ENCODE measurements at places on chromosomes 16 and 17.

GRCh38 chr17:72456075-72456474, 335.3 kb downstream of the SOX9 start:
- DNase-seq, result no peak

- no peak for DNase-seq
These were observed 7.7 kb upstream of the PPL start for GRCh38 chr16:4944333-4945281.

- no peak for DNase-seq
These were observed 9.3 kb upstream of the VPS4A start for GRCh38 chr16:69301861-69302260.

DNA sequence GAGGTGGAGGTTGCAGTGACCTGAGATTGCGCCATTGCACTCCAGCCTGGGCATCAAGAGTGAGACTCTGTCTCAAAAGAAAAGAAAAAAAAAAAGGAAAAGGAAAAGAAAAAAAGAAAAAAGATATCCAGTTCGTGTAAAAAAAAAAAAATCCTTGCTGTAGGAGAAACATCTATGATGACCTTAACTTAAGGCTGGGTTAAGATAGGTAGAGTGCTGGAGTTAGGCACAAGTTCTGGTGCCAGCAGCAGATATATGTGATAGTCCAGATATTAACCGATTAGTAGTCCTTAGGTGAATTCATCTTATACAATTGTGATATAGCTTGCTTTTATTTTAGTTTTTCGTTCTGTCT, 17.2 kb downstream of the PSMD11 start:
- no peak for DNase-seq

GRCh38 chr16:75252946-75253911, 1.8 kb upstream of the BCAR1 start:
- DNase-seq, result no peak

DNA sequence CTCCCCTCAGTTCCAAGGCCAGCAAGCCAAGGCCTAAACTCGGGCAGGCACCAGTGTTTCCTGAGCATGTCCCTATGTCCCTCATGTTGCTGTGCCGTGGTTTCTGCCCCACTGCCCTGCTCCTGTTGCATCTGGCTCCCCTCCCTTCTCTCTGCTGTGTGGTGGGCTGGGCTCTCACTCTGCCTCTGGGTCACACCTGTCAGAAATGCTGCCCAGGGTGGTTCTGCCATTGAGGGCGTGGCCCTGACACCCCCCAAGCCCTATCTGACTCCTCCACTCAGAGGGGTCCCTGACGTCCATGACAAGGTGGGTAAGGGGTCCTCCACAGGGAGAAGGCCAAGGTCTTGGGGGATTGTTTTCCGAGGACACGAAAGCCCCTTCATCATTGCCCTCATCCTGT, 9.2 kb upstream of the ITGA3 start:
- DNase-seq, result no peak

- DNase-seq, result no peak
These were observed 14.5 kb downstream of the UNC13D start for GRCh38 chr17:75829747-75830146.

DNA sequence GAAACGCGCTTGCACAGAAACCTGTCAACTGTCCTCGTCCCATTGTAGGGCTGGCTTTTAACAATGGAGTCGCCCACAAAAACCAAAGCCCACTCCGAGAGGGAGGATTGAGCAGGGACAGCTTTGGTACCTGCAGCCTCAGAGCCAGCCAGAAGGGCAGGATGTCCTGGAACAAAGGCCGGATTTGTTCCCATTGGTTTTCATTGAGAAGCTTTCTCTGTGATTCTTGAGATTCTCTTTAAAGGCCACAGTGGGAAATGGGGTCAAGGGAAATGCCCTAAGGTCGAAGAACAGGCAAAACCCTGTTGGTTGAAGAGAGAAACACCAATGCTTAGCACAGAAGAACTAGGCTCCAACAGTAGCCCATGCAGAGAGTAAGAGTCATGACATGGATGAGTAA, 65.4 kb downstream of the C16orf78 start:
- DNase-seq, result no peak

DNA sequence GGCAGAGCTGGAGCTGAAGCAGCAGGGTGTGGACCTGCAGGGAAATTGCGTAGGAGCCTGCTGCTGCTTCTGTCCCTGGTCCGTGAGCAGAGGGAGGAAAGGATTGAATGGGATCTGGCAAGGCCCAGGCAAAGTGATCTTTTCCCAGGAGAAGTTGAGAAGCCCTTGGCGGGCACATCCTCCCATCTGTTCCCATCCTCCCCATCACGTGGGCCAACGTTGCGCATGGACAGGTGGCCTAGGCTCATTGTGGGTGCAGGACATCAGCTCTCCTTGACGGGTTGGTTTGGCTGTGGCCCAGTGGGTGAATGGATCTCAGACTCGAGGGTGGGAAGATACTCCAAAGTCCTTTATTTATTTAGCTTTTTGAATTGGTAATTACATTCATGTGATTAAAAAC, 29.4 kb upstream of the POLR3E start:
- no peak for DNase-seq

DNA sequence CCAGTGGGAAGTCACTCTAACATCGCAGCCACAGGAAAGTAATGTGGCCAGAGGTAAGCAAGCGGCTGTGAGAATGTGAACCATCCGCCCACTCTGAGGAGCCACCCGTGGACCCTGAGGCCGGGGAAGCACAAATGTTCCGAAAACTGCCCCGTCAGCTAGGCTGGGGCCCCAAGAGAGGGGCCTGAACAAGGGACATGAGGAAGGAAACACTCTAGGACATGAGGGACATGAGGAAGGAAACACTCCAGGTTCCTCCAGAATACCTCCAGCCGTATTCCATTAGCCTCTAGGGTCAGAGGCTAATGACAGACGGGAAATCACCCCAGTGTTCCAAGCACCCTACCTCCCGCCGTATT, 317 bp downstream of the TEFM start:
- DNase-seq, result no peak

DNA sequence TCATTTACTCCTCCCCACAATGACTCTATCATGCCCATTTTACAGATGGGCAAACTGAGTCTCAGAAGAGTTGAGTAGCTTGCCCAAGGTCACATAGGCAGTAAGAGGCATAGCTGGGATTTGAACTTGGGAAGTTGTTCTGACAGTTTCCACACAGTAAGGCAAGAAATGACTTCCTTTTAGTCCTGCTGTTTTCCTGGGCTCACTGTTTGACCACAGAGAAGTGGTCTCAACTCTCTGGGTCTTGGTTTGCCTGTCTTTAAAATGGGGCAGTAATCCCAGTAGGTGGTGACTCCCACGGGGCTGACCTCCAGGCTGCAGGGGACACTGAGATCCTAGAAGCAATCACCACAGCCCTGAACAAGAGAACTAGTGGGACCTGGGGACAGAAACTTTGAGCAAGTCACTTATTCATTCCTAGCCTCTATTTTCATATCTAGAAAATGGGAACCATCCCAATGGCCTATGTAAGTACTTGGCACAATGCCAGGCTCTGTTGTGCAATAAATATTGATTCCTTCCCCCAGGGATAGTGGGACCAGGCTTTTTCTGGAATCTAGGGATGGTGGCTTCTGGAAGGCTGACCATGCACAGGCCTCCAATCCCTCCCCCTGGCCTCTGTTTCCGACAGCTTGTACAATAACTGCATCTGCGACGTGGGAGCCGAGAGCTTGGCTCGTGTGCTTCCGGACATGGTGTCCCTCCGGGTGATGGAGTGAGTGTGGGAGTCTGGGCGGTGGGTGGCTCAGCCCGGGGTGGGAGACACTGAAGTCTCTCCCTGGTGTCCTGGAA, 20.5 kb downstream of the DEXI start:
- DNase-seq, result no peak

- DNase-seq, result no peak
These were observed 65.6 kb upstream of the SREBF1 start for GRCh38 chr17:17902376-17902775.

GRCh38 chr17:17740615-17741348, 59.5 kb downstream of the RAI1 start:
- DNase-seq, result no peak

DNA sequence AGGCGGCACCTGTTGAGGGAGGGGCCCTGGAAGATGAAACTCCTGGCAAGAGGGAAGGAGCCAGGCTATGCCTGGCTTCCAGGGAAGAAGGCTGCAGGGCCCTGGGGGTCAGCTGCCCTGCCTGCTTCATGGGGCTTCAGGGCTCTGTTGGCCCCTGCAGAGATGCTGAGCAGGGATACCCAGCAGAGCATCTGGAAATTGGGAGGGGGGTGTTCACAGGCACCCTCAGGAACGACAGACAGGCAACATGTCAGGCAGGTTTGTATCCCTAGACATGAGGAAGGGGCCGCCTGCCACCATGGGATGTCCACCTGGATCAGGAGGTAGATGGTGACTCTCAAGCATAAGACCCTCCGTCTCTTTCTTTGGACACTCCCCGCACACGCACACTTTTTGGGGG, 13.8 kb upstream of the ZNF423 start:
- no peak for DNase-seq

DNA sequence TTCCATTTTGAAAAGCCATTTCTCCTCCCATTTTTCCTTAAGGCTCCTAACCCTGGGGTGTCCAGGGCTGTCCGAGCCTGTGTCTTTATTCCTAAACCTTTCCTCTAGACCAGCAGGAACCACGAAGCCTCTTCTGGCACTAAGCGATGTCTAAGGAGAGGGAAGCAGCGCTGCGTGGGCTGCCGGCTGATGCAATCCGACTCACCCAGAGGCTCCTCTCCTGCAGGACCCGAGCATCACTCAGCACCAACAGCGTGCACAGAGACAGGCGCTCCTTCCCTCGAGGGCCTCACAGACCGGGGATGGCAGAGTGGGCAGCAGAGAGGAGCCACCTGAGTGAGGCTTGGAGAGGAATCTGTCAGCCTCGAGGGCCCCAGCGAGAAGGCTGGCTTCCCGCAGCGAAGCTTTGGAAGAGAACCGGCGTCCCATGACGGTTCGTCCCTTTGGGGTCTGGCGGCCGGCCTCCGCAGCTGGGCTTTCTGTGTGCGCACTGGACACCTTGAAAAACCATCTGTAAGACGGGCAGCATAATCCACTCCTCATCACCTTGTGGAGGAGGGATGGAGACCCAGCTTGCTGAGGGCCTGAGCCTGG, 174.3 kb downstream of the FOXL1 start:
- no peak for DNase-seq
